ENCODE measurements at places on chromosomes 5 and 9. TPM values are rescaled to one million over a fixed set of nuclear protein-coding genes. Genes with fewer than 3 reads are reported as not detected.
A peak's percentile ranks its signal among the peaks of the same experiment; 100 is the strongest.

Gene FLT4
- total RNA-seq: 13.9 TPM

Gene SLC4A9
- not detected for total RNA-seq

Gene LEAP2
- total RNA-seq: 3.6 TPM

Gene C5orf52
- total RNA-seq: not detected

Gene EGFL7
- total RNA-seq: 16.5 TPM

Gene FAT2
- total RNA-seq: 0.37 TPM

Gene SPATA31A3
- total RNA-seq: not detected

Gene FCHO2
- 11.7 TPM for total RNA-seq

- DNase-seq: no peak
- no peaks in the 10 kb centered on the region for H3K27me3 ChIP-seq
- no peak overlapping the region for H3K4me3 ChIP-seq
- no peak overlapping the region for H3K27ac ChIP-seq
- no peaks in the 10 kb centered on the region for H3K36me3 ChIP-seq
Measured at GRCh38 chr5:142952229-142952628, 182.1 kb downstream of the ARHGAP26 start.

DNA sequence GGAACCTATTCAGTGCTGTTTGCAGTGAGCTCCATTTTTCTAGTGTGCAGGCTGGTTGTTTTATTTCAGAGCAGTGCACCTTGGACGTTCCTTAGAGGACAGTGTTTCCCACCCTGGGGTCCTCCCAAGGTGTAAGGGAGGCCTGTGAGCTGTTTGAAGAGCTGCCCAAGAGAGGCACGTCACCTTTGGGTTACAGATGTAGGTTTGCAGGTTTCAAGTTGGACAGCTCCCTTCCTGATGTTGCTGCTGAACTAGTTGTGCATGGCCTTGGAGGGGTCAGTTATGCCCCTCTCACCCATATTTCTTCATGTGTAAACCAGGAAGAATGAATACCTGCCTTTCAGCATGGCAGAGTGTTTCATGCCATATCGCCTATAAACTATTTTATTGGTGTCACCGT lies 34.7 kb upstream of the POMT1 start:
- no peaks in the 10 kb centered on the region for H3K27me3 ChIP-seq
- peaks cover 19% of the 10 kb centered on the region for H3K36me3 ChIP-seq
- no peak overlapping the region for H3K4me3 ChIP-seq
- H3K27ac ChIP-seq: no peak overlapping the region

DNA sequence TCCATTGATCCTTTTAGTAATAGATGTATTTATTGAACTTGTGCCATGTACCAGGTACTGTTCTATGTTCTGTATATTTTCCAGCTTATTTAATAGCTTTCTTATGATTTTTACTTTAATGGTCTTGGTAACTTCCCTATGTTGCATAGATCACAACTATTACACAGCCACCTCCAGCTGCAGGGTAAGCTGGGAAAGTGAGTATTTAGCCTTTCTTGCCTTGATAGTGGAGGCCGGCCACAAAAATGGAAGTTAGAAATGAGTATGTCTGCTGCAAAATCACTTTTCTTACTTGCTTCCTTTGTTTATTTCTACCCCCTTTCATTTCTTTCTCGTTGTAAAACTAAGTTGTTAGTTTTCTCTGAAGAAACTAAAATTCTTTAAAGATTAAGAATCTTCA lies 43.1 kb upstream of the ANKDD1B start:
- no peak overlapping the region for H3K27ac ChIP-seq
- H3K4me3 ChIP-seq: no peak overlapping the region
- no peak for DNase-seq

DNA sequence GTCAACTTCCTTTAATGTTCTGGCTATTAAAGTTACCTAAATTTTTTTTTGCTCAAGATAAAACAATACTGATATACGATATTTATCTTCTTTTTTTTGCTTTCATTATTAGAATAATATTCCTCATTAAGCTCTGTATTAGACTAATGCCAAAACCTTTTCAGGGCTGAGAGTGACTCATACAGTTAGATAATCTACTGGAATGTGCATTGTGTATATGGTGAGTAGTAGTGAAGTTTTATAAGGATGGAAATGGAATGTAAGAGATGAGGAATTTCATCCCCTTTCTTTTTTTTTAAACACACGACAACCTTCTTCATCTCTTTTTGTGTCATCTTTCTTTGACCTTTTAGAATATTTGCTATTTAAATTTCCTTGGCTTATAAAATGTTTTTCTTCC lies 268.6 kb downstream of the ISL1 start:
- H3K4me1 ChIP-seq: peaks cover 9% of the 10 kb centered on the region
- no peak for DNase-seq
- H3K27ac ChIP-seq: no peak overlapping the region
- no peak overlapping the region for H3K4me3 ChIP-seq

GRCh38 chr5:32261198-32261597 lies 51.5 kb downstream of the MTMR12 start:
- no peak overlapping the region for H3K27ac ChIP-seq
- H3K4me3 ChIP-seq: no peak overlapping the region
- H3K27me3 ChIP-seq: no peaks in the 10 kb centered on the region
- H3K36me3 ChIP-seq: peaks cover 4% of the 10 kb centered on the region
- peaks cover 9% of the 10 kb centered on the region for H3K4me1 ChIP-seq

- H3K4me1 ChIP-seq: no peaks in the 10 kb centered on the region
- H3K4me3 ChIP-seq: no peak overlapping the region
- H3K36me3 ChIP-seq: no peaks in the 10 kb centered on the region
- peaks cover 12% of the 10 kb centered on the region for H3K27me3 ChIP-seq
Measured at GRCh38 chr5:77232574-77233358, 22.3 kb downstream of the PDE8B start.

DNA sequence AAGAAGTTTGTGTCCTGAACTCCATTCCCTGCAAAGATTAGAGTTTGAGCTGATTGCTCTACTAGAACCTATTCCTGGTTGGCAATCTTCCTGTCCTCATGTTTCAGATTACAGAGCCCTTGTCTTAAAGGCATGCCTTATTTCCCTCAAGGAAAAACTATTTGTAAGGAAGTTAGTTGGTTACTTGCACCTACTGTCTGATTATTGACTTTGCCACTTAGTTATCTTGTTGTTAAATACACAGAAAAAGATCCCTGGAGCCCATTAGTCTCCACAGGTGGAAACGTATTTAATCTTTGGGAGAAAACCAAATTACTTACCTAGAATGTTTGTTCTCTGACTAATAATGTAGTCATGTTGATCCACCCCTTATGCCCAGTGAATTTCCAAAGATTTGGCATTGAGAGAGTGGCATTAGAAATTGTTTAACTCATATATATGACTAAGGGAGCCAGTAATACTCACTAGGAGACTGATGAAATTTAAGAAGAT lies 132.3 kb upstream of the ELL2 start:
- H3K4me1 ChIP-seq: peaks cover 33% of the 10 kb centered on the region
- H3K36me3 ChIP-seq: no peaks in the 10 kb centered on the region
- no peak overlapping the region for H3K27ac ChIP-seq
- no peak overlapping the region for H3K4me3 ChIP-seq
- H3K27me3 ChIP-seq: no peaks in the 10 kb centered on the region

DNA sequence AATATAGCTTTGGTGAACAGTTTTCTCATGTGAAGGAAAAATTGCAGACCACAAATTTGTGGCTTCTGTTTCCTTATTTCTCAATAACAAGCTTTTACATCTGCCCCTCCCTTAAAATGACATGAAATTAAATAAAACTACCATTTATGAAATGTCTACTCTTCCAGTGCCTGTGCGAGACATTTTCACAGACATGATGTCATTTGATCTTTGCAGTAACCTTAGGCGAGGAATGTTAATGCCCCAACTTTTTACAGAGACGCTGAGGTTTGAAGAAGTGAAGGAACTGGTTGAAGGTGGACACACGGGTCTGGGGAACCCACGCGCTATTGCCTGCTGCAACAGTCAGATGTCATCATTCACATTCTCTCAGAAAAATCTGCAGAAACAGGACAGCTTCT lies 61.5 kb downstream of the OSTF1 start:
- peaks cover 5% of the 10 kb centered on the region for H3K4me1 ChIP-seq
- no peaks in the 10 kb centered on the region for H3K36me3 ChIP-seq
- DNase-seq: no peak
- no peak overlapping the region for H3K27ac ChIP-seq
- no peak overlapping the region for H3K4me3 ChIP-seq

GRCh38 chr5:127864511-127864910 lies 161.3 kb downstream of the CCDC192 start:
- no peak overlapping the region for H3K4me3 ChIP-seq
- no peak overlapping the region for H3K27ac ChIP-seq
- no peak for DNase-seq

GRCh38 chr5:97297063-97297703 lies 114.1 kb upstream of the RIOK2 start:
- no peaks in the 10 kb centered on the region for H3K27me3 ChIP-seq
- H3K4me3 ChIP-seq: no peak overlapping the region

DNA sequence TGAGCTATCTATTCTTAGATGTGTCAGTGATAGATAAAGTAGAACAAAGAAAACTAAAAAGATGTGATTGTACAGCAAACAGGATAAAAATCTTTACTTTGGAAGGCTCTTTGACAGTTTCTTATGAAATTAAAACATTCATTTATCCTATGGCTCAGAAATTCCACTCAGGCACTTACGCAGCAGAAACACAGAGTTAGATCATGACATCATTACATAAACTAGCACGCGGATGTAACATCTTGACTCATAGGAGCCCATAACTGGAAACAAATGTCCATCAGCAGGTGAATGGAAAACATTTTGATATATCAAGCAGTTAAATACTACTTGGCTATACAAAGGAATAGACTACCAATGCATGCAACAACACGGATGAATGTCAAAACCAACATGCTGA lies 45.3 kb downstream of the ICE1 start:
- no peaks in the 10 kb centered on the region for H3K4me1 ChIP-seq
- H3K27ac ChIP-seq: no peak overlapping the region
- H3K27me3 ChIP-seq: no peaks in the 10 kb centered on the region
- no peak for DNase-seq
- no peak overlapping the region for H3K4me3 ChIP-seq

DNA sequence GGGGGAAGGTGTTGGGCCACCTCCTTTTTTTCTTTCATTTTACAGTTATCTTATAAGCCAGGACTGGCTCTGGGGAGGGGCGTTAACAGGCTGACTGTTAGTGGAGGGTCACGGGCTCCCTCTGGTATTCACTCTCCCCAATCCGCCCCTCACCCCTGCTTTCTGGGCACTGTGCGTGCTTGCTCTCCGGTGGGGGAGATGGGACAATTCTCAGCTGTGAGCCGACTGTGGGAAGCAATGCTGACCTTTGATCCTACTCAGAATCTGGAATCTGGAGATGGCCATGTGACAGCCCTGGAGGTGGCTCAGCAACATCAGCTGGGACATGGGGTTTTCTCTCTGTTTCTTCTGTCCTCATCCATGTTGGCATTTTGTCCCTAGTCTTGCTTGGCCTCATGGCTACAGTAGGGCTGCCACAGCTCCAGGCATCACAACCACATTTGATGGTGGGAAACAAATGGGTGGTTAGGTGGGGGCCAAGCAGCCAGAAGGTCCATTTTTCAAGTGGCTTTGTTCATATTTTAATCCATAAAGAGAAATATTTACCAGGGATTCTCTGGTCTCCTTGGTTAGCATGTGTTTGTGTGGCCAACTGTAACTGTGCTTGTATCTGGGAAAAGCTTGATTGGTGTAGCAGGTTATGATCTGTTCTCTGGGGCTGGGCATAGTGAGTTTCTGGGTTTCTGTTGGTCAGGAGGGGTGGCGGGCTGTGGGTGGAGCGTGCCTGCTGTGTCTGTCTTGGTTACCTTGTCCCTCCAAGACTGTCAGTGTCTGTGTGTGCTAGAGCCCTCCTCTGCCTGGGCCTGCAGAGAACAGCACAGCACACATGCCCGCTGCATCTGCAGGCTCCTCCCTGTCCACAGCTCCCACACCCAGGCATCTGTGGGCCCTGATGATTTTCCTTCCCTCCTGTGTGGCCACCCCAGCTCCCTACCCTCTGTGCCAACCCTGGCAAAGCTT lies 12.4 kb downstream of the WNK2 start:
- no peak overlapping the region for H3K4me3 ChIP-seq
- DNase-seq: no peak
- no peaks in the 10 kb centered on the region for H3K27me3 ChIP-seq
- H3K27ac ChIP-seq: no peak overlapping the region
- H3K4me1 ChIP-seq: peaks cover 4% of the 10 kb centered on the region

- H3K27me3 ChIP-seq: peaks cover 25% of the 10 kb centered on the region
- H3K36me3 ChIP-seq: no peaks in the 10 kb centered on the region
- H3K4me1 ChIP-seq: peaks cover 14% of the 10 kb centered on the region
- peak overlapping the region; percentile 60 for H3K4me3 ChIP-seq
Measured at GRCh38 chr9:129383019-129383560, 205.0 kb upstream of the IER5L start.

DNA sequence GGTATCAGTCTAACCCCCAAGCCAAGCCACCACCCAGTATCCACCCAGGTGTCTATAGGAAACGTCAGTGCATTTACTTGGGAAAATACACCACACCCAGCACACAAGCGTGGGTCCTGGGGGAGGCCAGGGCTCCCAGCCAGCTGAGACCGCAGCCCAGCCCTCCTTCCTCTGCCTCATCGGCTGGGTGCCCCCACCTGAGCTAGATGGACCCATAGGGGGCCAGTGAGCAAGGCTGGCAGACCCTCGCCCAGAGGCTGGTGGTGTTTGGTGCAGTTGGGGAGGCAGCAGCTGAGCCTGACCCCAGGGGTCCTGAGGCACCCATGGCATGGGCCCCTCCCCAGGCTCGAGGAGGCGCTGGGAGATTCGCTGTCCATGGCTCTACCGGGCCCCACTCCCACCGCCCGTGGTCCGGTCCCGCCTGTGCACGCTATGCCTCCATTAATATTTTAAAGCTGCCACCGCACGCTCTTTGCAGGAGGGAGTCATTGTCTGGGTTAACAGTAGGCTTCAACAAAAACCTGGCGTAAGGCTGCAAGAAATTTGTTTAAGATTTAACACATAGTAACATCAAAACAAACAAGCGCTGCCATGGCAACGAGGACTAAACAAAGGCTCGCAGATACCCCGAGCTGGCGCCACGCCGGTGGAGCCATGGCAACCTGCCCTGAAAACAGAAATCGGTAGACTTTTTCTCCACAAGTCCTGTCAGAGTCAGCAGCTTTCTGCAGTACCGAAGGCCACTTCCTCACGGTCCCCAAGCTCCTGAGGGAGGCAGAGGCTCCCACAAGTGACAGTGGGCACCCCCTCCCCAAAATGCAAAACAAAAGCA lies 20.6 kb downstream of the TPPP start:
- peaks cover 39% of the 10 kb centered on the region for H3K27me3 ChIP-seq
- peak; percentile 89 for DNase-seq
- H3K27ac ChIP-seq: no peak overlapping the region
- no peak overlapping the region for H3K4me3 ChIP-seq
- H3K4me1 ChIP-seq: peaks cover 8% of the 10 kb centered on the region
- no peaks in the 10 kb centered on the region for H3K36me3 ChIP-seq

DNA sequence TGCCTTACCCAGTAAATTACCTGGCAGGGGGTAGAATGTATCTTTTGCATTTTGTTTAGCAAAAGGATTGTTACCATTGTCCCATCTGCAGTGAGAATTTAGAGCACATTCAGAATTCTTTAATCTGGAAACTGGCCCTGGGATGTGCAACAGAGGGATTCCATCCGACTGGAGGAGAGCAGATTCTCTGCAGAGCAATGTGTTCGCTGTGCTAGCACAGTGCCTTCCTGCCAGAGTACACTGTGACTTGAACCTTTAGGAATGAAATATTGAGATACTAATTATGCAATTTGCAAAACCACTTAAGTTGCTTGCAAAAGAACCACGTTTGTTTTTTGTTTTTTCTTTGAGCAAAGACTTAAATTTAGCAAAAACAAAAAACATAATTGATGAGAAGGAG lies 22.5 kb upstream of the DMRT1 start:
- H3K36me3 ChIP-seq: no peaks in the 10 kb centered on the region
- H3K27me3 ChIP-seq: no peaks in the 10 kb centered on the region
- no peaks in the 10 kb centered on the region for H3K4me1 ChIP-seq
- no peak for DNase-seq
- no peak overlapping the region for H3K4me3 ChIP-seq

- no peaks in the 10 kb centered on the region for H3K27me3 ChIP-seq
- DNase-seq: no peak
Measured at GRCh38 chr5:172266676-172267092, 16.9 kb downstream of the UBTD2 start.
